ENCODE measurements at places on chromosomes 1 and 21. TPM values are rescaled to one million over a fixed set of nuclear protein-coding genes. Genes with fewer than 3 reads are reported as not detected.

- no peak for DNase-seq
Observed at GRCh38 chr1:162987866-162988265, 81.3 kb upstream of the RGS4 start.

DNA sequence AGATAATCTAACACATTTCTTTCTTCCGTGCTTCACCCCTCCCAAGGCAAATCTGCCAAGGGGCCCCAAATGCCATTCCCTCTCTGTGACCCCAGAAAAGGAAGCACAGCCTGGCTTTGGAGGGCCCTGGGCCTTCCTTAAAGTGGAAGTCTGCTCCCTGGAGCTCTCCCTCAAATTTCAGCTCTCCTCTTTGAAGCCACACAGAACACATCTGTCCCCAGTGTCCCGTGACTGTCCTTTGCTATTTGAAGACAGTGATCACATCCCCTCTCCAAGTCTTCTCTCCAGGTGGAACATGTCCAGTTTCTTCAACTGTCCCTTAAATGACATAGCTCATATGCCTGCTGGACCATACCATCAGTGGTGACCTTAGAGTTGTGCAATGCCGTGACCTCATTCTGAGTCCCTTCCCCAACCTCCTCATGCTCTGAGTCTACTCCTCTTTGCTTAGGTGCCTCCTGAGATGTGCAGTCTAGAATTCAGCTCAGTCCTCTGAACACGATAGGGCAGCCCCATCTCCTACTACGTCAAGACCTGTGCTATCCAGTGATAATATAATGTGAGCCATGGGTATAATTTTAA is 18.4 kb upstream of the FOXO6 start:
- DNase-seq: no peak

DNA sequence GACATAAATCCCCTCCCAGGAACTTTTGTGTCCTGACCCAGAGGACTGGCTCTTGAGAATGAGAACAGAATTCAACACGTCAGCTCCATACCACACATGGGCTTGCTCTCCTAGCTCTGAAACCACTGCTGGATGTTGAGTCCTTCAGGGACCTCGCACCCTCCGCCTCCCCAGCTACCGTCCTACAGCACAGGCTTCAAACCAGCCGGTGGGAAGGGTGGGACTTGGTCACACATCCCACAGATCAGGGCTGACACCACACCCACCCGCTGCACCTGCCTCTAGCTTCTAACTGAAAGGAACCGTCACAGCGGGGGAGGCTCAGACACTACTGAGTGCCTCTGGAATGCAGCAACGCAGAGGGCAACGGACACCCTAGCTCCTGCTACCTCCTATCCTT is 24.0 kb downstream of the MRAP start:
- DNase-seq: no peak

DNA sequence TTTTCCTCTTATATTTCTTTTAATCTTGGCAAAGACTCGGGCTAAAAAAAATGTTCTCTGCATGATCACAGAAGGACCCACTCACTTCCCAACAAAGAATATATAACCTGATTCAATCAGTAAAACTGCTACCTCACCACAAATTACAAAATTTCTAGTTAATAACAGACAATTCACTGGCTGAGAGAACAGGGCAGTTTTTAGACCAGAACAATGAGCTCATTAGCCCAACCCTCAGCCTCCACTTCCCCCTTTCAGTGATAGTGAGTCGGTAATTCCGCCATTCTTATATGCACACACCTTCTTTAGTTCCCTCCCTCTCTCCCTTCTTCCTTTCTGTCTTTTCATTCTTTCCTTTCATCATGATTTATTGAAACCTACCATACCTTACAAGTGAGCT is 8.9 kb downstream of the SIPA1L2 start:
- DNase-seq: no peak

DNA sequence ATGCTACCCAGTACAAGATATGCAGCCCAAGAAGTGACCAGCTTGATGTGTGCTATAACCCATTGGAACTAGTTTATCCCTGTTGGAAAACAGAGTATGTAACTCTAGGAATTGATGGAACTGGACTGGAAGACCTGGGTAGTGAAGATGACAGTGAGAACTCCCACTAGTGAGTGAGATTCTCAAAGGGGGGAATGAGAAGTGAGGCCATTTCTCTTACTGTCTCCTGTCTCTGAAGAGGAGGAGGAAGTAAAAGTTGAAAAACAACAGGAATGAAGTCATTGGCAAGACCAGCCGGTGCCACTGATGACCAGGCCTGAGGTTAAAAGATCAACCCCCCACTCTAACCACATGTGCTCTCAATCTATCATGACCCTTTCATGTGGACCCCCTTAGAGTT is 20.9 kb downstream of the PLA2G2F start:
- no peak for DNase-seq

DNA sequence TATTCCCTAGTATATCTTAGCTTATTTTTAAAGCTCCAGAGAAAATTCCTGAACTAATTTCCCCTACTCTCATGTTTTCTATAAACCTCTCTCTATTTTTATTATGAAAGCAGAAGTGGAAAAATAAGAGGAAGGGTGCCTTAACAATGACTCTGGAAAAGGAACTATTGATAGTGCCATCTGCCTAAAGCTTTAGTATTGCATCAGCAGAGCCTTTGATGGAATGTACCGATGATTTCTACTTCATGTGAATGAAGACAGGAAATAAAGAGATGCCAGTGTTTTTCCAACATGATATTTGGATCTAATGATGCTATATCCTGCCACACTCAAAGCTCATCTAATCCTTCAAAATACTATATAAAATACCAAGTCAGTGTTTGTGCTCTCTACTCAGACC is 35.1 kb downstream of the TNFSF18 start:
- no peak for DNase-seq

- DNase-seq: no peak
Observed at GRCh38 chr1:41670217-41670957, 185.9 kb upstream of the EDN2 start.

- DNase-seq: peak; percentile 69
Observed at GRCh38 chr1:220698607-220699016, 8.4 kb downstream of the C1orf115 start.

- DNase-seq: peak; percentile 37
Observed at GRCh38 chr1:244353551-244354091, 98.1 kb downstream of the ADSS2 start.

DNA sequence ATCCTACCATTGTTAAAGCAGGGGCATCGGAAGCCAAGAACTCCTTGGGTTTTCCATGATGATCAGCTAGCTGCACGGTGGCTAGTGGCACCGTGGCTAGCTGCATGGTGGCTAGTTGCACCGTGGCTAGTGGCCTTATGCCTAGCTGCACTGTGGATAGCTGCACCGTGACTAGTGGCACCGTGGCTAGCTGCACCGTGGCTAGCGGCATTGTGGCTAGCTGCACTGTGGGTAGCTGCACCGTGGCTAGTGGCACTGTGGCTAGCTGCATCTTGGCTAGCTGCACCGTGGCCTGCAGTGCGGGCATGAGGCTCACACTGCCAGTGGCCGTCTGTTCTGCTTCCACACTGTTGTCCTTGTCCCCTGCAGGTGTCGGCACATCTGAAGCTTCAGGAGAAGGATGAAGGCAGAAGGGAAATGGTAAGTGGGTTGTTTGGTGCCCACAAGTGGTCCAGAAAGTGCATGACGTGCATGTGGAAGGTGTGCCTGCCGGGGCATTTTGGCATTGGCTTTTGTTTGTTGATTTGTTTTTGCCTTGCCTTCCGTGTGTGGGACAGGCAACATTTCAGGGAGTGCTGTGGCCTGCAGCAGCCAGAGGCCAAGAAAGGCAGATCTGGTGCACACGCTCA is 38.6 kb downstream of the TFF3 start:
- DNase-seq: no peak

DNA sequence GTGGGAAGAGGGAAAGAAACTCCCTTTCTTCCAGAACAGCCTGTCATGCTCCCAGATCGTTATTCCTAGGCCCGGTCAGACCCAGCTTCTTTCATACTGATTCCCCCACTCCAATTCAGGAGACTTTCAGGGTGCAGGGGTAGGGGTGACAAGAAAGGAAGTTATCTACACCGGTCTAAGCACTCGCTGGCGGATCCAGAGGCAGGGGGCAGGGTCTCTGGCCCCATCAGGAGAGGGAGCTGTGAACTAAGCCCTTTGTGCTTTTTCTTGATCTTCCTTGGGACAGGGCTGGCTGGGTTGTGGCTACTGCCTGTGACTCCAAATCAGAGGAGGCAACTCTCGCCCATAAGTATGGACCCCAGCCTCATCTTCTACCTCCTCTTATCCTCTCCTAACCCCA is 44.3 kb downstream of the NEK2 start:
- no peak for DNase-seq

CFAP107 gene
- total RNA-seq: not detected

LAPTM5 gene
- total RNA-seq: 0.34 TPM

Measured in HepG2 (cell line).